ENCODE measurements at places on chromosomes 1 and 21.
A peak's percentile ranks its signal among the peaks of the same experiment; 100 is the strongest.

- peak; percentile 2 for DNase-seq
These were observed 1411.7 kb upstream of the B3GALT2 start for GRCh38 chr1:194598098-194598497.

DNA sequence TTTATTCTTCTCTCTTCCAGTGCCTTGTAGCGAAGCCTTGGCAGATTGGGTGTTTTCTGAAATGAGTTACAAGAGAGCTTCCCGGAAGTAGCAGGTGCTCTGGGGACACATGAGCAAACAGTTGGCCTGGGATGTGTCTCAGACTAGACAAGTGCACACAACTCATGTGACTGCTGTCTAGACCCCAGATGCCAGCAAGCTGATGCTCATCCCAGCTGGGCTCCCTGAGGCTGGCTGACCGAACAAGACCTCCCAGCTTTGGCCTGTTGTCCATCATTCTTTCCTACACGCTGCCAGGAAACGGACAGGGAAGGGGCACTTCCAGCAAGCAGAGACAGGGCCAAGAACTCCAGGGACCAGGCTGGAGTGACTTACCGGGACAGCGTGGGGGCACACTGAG, 18.7 kb upstream of the CSF1 start:
- DNase-seq: peak; percentile 75

DNA sequence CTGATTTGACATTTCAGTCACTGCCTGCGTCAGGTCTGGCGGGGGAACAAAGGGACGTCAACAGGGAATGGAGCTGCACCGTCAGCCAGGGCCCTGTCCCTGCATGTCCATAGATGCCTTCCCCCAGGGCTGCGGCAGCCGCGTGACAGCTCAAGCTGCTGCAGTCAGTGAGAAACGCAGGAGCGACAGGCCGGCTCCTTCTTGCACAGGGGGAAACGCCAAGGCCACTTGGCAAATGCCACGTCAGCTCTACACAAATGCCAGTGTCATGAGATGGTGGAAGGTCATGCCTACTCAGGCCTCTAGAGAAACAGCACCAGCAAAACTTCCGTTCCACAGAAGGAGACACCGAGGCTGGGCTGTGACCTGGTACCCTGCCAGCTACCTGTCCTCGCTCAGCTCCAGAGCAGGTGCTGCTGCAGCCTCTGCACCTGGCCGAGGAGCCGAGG, 37.7 kb downstream of the SYF2 start:
- DNase-seq: no peak

- DNase-seq: no peak
These were observed 91.1 kb upstream of the UBE2U start for GRCh38 chr1:64112281-64112680.

- DNase-seq: no peak
These were observed 25.7 kb downstream of the HSPG2 start for GRCh38 chr1:21911205-21912001.
